ENCODE measurements at places on chromosomes 13 and 19.

- H3K4me3 ChIP-seq: no peak overlapping the region
- H3K27ac ChIP-seq: no peak overlapping the region
- no peaks in the 10 kb centered on the region for H3K4me1 ChIP-seq
Measured at GRCh38 chr13:46382224-46382623, 4.8 kb downstream of the RUBCNL start.

- H3K27ac ChIP-seq: no peak overlapping the region
- H3K36me3 ChIP-seq: no peaks in the 10 kb centered on the region
- H3K27me3 ChIP-seq: no peaks in the 10 kb centered on the region
Measured at GRCh38 chr19:2497186-2497585, 21.3 kb downstream of the GADD45B start.

DNA sequence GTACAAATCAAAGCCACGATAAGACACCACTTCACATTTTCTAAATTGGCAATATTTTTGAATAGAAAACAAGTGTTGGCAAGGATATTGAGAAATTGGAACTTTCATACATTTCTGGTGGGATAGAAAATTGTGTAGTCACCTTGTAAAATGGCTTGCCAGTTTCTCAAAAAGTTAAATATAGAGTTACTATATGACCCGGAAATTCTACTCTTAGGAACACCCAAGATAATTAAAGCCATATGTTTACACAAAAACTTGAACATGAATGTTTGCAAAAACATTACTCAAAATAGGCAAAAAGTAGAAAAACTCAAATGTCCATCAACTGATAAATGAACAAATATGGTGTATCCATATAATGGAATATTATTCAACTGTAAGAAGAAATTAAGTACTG is 552.5 kb downstream of the TBC1D4 start:
- H3K4me1 ChIP-seq: no peaks in the 10 kb centered on the region
- H3K4me3 ChIP-seq: no peak overlapping the region
- H3K36me3 ChIP-seq: no peaks in the 10 kb centered on the region
- no peak for DNase-seq
- H3K27me3 ChIP-seq: no peaks in the 10 kb centered on the region

DNA sequence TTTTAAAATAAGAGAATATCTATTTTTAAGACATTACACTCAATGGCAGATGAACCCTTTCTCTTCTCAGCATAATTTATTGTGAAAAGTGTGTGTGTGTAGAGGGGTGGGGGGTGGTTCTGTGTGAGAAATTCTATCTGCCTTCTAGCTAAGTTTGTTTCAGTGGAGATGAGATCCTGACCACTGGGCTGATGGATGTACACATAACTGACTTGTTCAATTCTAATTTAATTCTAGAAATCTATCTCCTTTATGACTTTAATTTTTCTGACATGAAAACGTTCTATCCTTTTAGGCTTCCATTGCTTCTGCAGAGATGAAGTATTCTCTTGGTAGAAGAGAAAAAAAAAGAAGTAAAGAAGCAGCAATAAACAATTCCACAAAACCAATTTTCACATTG is 891.6 kb downstream of the PCDH9 start:
- no peak overlapping the region for H3K4me3 ChIP-seq
- no peak overlapping the region for H3K27ac ChIP-seq
- H3K4me1 ChIP-seq: no peaks in the 10 kb centered on the region
- no peak for DNase-seq

- H3K4me3 ChIP-seq: no peak overlapping the region
- H3K4me1 ChIP-seq: no peaks in the 10 kb centered on the region
- no peak overlapping the region for H3K27ac ChIP-seq
- H3K36me3 ChIP-seq: no peaks in the 10 kb centered on the region
Measured at GRCh38 chr13:87042946-87043345, 628.2 kb upstream of the SLITRK5 start.

GRCh38 chr13:44044547-44045179 is 165.0 kb downstream of the LACC1 start:
- H3K36me3 ChIP-seq: no peaks in the 10 kb centered on the region
- no peak overlapping the region for H3K4me3 ChIP-seq
- H3K27ac ChIP-seq: no peak overlapping the region
- no peaks in the 10 kb centered on the region for H3K27me3 ChIP-seq
- H3K4me1 ChIP-seq: no peaks in the 10 kb centered on the region

DNA sequence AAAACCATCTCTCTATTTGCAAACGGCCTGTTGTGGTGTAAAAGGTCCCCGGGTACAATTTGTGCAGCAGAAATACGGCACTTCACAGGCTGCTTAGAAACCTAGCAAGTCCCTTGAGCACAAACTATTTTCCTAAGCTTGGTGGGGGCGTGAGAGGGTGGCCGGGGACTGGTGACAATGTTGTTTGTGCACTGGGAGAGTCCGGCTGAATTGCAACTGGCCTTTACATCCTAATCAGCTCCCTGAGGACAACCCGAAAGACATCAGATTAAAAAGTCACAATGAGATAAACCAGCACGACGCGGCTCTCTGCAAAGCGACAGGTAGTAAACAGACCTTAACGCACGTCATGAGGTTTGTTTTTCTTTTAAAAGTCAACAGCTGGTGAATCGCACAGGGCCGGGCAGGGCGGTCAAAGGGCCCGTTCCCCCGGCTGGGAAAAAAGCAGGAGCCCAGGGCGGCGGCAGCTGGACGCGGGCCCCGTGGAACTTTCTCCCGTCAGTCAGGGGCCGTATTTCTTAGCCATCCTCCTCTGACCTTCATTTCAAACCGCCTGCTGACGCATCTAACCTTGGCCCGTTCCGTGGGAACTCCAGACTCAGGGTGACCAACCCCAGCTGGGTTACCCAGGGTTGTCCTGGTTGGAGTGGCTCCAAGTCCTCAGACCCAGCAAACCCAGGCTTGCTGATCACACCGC is 112.3 kb downstream of the GADD45B start:
- H3K27me3 ChIP-seq: no peaks in the 10 kb centered on the region
- H3K4me3 ChIP-seq: peak overlapping the region; percentile 18
- H3K36me3 ChIP-seq: no peaks in the 10 kb centered on the region
- peak; percentile 57 for DNase-seq
- H3K27ac ChIP-seq: peak overlapping the region; percentile 21

- H3K27me3 ChIP-seq: no peaks in the 10 kb centered on the region
- peak overlapping the region; percentile 84 for H3K27ac ChIP-seq
- peaks cover 35% of the 10 kb centered on the region for H3K4me1 ChIP-seq
- H3K36me3 ChIP-seq: peaks cover 18% of the 10 kb centered on the region
- peak overlapping the region; percentile 85 for H3K4me3 ChIP-seq
Measured at GRCh38 chr19:17243211-17243829, 2.4 kb downstream of the NR2F6 start.

DNA sequence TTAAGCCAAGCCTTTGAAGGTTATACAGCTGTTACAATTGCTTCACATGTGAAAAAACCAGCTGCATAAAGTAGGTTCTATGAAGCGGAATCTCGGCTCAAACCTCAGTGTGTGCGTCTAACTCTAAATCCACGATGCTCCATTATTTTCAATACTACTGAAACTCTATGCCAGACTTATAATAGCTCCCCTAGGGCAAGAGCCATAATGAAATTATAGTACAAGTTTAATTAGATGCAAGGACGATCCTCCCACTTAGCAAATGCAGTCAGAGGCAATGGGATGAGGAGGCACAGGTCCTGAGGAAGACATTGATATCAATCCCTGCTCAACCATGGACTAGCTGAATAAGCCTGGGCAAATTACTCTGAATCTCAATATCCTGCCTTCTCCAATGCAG is 31.1 kb downstream of the SLC7A1 start:
- no peak for DNase-seq
- no peaks in the 10 kb centered on the region for H3K4me1 ChIP-seq
- no peaks in the 10 kb centered on the region for H3K36me3 ChIP-seq
- H3K27ac ChIP-seq: no peak overlapping the region
- H3K27me3 ChIP-seq: no peaks in the 10 kb centered on the region
- H3K4me3 ChIP-seq: no peak overlapping the region

GRCh38 chr13:63693696-63694095 is 2278.0 kb upstream of the PCDH20 start:
- H3K4me1 ChIP-seq: no peaks in the 10 kb centered on the region
- no peak overlapping the region for H3K27ac ChIP-seq
- no peaks in the 10 kb centered on the region for H3K36me3 ChIP-seq
- H3K27me3 ChIP-seq: no peaks in the 10 kb centered on the region
- H3K4me3 ChIP-seq: no peak overlapping the region

DNA sequence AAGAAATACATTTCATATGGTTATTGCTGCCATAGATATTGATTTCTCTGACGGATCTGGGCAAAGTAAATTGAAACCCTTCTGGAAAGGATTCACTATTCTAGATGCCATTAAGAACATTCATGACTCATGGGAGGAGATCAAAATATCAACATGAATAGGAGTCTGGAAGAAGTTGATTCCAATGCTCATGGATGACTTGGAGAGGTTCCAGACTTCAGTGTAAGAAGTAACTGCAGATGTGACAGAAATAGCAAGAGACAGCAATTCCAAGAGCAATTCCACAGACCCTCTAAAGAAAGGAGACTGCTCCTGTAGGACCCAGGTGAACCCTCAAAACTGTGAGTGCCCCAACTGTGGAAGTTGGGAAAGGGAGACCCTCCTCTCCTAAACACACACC is 30.9 kb upstream of the KCTD12 start:
- no peak overlapping the region for H3K4me3 ChIP-seq
- H3K36me3 ChIP-seq: no peaks in the 10 kb centered on the region
- DNase-seq: no peak
- no peak overlapping the region for H3K27ac ChIP-seq

DNA sequence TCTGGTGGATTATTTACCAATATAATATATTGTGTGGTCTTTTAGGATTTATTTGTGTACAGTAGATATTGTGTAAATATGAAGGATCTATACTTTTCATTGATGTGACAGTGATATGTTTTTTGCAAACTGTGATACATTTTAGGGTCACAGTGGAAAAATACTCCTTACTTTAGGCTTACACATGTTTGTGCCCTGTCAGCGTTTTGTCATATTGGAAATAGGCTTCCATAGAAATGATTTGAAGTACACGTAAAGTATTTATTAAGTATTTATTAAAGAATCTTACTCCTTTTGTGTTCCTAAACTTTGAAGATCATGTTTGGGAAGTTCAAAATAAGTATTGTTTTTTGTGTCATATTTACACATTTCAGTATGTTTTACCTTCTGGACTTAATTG is 5.0 kb downstream of the ZNF808 start:
- DNase-seq: no peak
- no peaks in the 10 kb centered on the region for H3K27me3 ChIP-seq
- peaks cover 18% of the 10 kb centered on the region for H3K4me1 ChIP-seq
- no peak overlapping the region for H3K4me3 ChIP-seq
- no peak overlapping the region for H3K27ac ChIP-seq
- no peaks in the 10 kb centered on the region for H3K36me3 ChIP-seq

DNA sequence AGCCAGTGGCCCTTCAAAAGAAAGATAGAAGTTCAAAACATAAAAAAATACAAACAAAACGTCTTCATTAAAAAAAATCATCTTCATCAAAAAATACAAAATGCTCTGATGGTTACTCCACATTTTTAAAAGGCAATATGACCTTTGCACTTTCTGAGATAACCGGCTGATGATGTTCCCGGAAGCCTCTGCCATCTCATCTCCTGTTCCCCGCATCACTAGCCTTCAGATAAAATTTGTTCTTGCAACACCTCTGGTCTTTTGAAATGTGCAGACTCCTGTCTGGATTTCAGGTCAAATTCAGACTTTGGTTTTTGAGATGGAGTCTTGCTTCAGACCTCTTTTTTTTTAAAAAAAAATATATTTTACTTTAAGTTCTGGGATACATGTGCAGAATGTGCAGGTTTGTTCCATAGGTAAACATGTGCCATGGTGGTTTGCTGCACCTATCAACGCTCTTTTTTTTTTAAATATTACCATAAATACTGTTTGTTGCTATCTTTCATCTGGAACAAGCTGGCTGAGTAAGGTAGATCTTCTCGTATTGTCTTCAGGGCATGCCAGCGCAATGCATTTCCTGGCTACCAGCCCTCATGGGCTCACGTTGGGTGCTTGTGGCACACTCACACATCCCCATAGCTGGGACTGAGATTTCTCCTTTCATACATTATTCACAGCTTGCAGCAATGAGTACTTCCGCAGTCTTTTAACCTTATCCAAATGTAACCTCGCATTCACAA is 418.9 kb upstream of the ARGLU1 start:
- no peak overlapping the region for H3K4me3 ChIP-seq
- H3K4me1 ChIP-seq: no peaks in the 10 kb centered on the region
- no peaks in the 10 kb centered on the region for H3K27me3 ChIP-seq
- no peak overlapping the region for H3K27ac ChIP-seq
- H3K36me3 ChIP-seq: no peaks in the 10 kb centered on the region

GRCh38 chr13:84413016-84413415 is 530.7 kb upstream of the SLITRK1 start:
- no peaks in the 10 kb centered on the region for H3K27me3 ChIP-seq
- no peaks in the 10 kb centered on the region for H3K36me3 ChIP-seq
- H3K4me1 ChIP-seq: no peaks in the 10 kb centered on the region
- no peak overlapping the region for H3K27ac ChIP-seq

GRCh38 chr13:46575301-46575771 is 22.4 kb downstream of the LRCH1 start:
- H3K36me3 ChIP-seq: no peaks in the 10 kb centered on the region
- no peak overlapping the region for H3K27ac ChIP-seq
- no peak overlapping the region for H3K4me3 ChIP-seq
- no peaks in the 10 kb centered on the region for H3K27me3 ChIP-seq
- no peak for DNase-seq

DNA sequence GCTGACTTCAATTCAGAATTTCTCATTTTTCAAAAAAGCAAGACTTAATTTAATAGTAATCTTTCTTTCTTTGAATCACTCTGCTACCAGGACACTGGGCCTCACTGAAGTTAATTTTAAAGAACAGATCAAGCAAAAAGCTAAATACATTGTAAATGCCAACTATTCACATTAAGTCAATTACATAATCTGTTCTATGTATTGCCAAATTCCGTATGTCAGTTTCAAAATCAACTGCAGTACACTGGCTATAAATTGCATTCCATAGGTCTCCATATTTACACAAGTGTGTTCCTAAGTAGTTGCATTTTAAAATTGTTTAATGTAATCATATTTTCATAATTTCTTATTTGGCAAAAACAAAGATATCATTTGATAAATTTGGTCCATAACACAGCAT is 10.1 kb downstream of the FOXO1 start:
- no peak for DNase-seq
- no peaks in the 10 kb centered on the region for H3K27me3 ChIP-seq
- H3K36me3 ChIP-seq: no peaks in the 10 kb centered on the region
- peaks cover 58% of the 10 kb centered on the region for H3K4me1 ChIP-seq
- H3K27ac ChIP-seq: no peak overlapping the region

GRCh38 chr13:88978607-88979006 is 1307.4 kb downstream of the SLITRK5 start:
- no peak for DNase-seq
- no peak overlapping the region for H3K4me3 ChIP-seq
